ENCODE measurements at places on chromosomes 2 and 18.

DNA sequence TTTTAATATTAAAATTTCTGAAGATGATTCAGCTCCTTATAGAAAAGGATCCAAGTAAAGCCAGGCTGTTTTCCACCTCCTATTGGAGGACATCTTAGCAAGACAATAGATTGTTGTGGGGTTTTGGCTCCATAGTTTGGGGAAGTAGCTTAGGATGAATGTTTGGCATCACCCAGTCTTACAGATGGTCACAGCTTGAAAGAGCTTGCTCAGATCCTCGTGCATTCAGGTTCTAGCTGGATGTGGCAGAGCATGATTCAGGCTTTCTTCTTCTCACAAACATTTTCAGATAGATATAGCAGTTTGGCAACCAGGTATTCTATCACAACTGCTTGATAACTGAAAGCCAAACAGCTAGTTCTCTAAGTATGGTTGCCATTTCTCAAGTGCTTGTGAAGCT, 23.6 kb upstream of the PDCL3 start:
- no peak for DNase-seq

- DNase-seq: no peak
Observed at GRCh38 chr2:99624677-99625076, 134.9 kb upstream of the REV1 start.

GRCh38 chr2:173286153-173286809, 68.4 kb upstream of the CDCA7 start:
- DNase-seq: no peak

DNA sequence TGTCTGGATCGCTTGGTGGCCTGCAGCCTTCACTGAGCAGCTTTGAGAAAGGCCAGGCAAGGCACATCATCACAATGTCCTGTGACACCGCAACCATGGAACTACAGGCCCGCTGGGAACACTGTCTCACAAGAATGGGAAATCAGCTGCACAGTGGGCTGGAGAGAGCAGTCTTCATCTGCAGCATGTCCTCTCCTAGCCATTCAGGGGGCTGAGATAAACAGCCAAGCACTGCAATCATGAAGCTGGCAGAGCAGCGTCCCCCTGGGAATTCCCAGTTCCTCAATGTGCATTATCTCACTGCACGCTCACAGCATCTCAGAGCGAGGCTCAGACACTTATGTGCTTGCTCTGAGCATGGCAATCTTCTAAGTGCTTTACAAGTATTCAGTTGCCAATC, 1.9 kb downstream of the CMPK2 start:
- no peak for DNase-seq

DNA sequence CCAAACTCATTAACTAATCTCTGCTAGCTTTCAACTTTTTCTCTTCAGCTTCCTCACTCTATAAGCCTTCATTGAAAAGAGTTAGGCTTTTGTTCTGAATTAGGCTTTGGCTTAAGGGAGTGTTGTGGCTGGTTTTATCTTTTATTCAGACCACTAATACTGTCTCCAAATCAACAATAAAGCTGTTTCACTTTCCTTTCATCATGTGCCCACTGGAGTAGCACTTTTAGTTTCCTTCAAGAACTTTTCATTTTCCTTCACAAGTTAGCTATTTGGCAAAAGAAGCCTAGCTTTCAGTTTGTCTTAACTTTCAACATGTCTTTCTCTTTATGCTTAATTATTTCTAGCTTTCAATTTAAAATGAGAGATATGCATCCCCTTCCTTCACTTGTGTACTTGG, 271.7 kb upstream of the FSIP2 start:
- DNase-seq: no peak

GRCh38 chr2:189834059-189834458, 49.8 kb downstream of the PMS1 start:
- DNase-seq: no peak

- no peak for DNase-seq
Observed at GRCh38 chr2:188219541-188219940, 72.1 kb upstream of the GULP1 start.

DNA sequence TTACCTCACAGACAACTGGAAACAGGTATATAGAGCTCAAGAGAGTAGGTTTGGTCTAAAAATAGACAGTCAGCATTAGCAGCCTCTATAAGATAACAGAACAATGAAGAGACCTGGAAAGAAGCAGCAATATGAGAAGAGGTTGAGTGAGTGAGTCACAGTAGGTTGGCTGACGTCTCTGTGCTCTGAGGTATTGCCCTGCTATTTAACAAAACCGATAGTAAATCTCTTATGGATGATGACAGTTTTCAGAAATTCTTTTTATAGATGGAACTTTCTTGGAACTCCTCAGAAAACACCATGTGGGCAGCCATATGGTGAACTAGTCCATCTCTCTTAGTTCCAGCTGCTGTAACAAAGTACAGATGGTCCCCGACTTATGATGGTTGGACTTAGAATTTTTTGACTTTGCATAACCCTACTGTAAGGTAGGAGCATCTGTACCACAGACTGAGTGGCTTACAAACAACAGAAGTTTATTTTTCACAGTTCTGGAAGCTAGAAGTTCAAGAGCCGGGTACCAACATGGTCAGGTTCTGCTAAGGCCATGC, 123.5 kb downstream of the MBD2 start:
- no peak for DNase-seq

GRCh38 chr2:94923196-94923595, 52.0 kb downstream of the TEKT4 start:
- no peak for DNase-seq

DNA sequence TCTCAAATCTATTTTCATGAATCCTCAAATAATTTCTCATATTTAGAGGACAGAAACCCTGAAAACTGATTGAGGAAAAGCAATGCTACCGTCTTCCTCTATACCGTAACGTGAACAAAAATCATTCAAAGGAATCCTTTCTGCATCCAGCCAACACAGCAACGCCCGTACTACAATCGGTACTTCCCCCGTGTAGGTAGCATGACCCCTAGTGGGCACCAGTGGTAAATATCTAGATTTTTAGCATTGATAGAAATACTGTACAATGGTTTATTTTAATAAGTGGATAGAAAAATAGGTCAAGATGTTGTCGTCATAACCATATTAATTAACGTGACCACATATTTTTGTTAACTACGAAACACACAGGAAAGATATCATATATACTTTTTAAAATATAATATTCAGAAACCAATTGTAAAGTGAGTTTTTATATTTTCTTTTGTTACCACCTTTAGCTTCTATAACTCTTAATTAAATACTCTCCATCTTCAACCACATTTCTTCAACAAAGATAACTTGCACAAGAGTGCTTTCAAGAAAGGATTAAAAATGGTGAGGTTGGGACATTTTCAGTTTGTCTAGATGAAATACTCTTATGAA, 194.1 kb downstream of the SS18 start:
- DNase-seq: peak; percentile 31

- no peak for DNase-seq
Observed at GRCh38 chr2:151315381-151315903, 26.0 kb upstream of the NMI start.

- DNase-seq: no peak
Observed at GRCh38 chr2:160220026-160220425, 20.0 kb upstream of the ITGB6 start.

- no peak for DNase-seq
Observed at GRCh38 chr2:232276084-232276732, 102.3 kb upstream of the ALPP start.

GRCh38 chr2:38095996-38096861, 20.3 kb upstream of the CYP1B1 start:
- peak; percentile 79 for DNase-seq

GRCh38 chr18:66226782-66227181, 377.1 kb downstream of the CDH19 start:
- no peak for DNase-seq

DNA sequence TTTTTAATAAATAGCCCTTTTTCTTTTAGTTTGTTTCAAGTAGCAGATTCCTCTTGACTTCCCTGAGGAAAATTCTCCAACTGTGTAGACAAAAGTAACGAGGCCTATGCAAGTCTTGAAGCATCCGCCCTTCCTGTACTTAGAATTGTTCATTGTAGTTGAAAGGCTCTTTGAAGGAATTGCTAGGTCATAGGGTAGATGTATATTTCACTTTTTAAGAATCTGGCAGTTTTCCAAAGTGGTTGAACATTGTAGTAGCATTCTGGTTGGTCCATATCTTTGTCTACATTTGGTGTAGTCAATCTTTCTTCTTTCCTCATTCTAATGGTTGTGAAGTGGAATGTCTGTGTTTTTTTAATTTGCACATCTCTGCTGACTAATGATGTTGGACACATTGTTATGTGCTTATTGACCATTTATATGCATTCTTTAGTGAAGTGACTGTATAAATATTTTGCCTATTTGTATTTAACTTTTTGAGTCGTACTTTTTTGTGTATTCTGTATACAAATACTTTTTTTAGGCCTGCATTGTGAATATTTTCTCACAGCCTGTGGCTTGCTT, 5.6 kb upstream of the SERPINB11 start:
- no peak for DNase-seq

DNA sequence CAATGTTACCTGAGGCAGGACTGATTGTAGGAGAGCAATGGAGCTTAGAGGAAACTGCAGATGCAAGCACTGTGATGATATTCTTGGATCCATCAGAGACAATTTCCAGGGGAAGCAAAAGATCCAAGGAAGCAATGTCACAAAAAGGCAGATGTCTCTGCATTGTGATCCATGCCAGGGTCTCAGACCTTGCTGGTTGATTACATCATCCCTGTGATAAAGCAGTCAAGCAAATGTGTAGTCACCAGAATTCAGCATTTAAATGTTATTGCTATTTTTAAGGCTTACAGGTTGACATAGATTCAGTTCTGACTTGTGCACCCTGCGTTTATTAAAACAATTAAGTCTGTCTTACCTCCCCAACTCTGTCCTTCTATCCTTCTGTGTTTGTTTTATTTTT, 56.8 kb upstream of the CCDC85A start:
- no peak for DNase-seq

GRCh38 chr18:13576598-13576997, 149.8 kb downstream of the FAM210A start:
- no peak for DNase-seq

DNA sequence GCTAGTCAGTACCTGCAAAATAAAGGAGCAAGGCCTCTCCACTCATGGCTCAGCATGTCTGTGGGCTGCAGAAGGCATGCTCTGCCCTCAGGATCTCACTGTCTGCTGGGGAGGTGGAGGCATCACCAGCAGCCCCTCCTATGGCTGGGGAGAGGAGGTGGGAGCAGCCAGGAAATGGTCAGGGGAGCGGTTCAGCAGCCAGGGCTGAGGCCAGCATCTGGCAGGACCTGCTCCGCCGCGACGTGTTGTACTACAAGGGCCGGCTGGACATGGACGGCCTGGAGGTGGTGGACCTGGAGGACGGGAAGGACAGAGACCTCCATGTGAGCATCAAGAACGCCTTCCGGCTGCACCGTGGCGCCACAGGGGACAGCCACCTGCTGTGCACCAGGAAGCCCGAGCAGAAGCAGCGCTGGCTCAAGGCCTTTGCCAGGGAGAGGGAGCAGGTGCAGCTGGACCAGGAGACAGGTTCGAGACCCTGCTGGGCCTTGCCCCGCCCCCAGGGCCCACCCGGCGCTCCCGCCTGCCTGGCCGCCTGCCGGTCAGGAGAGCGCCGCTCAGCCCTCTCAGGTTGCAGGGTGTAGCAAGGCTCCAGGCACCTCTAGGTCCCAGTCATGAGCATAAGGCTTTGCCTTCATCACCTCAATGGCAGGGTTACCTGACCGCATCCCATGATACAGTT, 49.0 kb downstream of the FAM168B start:
- DNase-seq: no peak

DNA sequence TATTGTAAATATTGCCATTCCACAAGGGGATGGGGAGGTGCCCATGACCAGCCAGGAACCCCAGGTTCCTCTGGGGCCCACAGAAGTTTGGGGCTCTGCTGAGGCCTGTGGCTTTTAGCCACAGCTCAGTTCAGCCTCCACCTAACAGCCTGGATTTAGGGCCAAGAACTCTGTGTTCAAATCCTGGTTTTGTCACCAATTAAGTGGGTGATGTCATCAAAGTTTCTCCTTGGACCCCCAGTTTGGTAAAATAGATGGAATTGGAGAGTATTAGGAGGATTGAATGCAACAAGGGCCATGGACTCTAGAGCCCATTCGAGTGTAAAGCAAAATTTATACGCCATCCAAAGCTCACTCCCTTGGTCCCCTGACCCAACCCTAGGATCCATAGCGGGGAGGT, 3.2 kb upstream of the FEV start:
- no peak for DNase-seq

DNA sequence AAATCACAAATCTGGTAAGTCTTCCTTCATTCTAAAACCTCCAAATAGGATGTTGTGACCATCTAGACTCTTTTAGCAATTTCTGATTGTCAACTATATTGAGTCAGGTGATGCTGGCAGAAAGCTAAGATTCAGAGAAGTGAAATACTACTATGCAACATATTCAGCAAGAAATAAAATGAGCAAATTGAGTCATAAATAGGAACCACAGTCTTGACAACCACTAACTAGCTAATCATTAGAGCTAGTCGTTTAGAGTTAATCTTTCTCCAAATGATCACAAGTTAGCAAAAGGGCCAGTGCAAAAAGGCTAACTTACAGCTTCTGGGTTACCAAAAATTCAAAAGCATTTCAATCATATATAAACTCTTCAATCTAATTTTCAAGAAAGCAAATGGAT, 54.5 kb downstream of the ROCK1 start:
- no peak for DNase-seq

DNA sequence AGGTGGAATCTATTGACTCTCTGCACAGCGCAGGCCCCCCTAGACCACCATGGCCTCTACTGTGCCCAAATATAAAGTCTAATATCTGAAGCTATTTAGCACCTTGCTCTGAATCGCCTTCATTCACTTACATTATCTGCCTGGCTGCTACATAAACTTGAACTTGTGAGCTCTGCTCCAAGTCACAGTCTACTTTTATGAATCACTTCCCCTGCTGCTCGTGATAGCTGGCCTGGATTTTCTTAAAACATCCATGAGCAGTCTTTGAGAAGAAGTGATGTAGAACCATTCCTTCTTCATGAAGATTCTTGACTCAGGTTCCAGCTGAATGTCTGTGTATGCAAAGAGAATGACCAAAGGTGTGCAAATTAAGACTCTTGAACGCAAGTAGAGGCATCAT, 359.5 kb downstream of the RND3 start:
- no peak for DNase-seq

- no peak for DNase-seq
Observed at GRCh38 chr18:52716973-52717372, 377.0 kb downstream of the DCC start.

DNA sequence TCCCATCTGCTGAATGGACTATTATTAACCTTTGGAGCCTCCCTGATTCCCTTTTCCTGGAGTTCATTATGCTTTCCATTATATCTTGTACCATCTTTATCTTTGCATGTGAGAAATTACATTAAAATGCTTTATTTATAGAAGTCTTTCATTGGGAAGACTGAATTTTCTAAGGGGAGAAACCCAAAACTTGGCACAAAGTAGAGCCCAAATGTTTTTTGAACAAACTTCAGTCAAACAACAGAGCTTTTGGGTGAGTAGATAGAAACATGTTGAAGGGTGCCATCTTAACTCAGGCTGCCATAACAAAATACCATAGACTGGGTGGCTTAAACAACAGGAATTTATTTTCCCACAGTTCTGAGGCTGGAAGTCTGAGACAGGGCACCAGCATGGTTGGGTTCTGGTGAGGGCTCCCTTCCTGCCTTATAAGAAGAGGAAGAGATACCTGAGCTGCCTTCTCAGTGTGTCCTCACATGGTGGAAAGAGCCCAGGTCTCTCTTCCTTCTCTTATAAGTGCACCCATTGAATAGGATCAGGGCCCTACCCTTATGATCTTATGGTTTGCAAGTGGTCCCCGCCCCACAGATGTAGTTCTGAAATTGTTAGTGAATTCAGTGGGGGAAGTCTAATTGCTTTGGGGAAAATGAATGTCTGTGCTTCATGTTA, 19.2 kb downstream of the RALB start:
- DNase-seq: no peak

GRCh38 chr2:143801561-143801960, 672.3 kb downstream of the ARHGAP15 start:
- no peak for DNase-seq
